ENCODE measurements at places on chromosomes 11 and 22.

DNA sequence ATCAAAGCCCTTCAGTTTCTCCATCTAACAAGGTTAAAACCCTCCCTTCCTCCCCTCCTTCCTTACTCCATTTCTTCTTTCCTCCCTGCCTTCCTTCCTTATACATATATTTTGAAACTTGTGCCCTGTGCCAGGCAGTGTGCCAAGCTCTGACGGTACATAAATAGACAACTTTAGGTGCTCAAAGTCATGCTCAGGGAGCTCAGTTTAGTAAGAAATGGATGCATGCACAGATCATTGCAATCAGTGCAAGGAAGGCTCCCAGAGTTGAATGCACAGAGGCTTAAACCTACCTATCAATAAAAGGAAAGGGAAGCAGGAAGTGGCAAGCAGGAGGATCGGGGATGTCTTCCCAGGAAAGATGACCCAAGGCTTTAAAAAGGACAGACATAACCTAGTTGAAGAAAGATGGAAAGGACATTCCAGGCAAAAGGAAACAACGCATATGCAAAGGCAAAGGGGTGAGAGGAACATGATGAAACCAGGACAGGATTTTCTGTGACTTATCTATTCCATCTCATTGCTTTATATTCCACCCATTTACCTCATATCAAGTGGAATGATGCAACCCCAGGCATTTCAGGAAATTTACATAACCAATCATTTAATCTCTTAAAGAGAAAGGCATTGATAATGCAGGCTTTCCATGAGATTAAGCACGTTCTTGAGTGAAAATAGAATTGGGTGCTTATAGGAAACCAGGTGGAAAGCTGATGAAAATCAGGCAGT, 13.2 kb downstream of the FZD4 start:
- DNase-seq: no peak

DNA sequence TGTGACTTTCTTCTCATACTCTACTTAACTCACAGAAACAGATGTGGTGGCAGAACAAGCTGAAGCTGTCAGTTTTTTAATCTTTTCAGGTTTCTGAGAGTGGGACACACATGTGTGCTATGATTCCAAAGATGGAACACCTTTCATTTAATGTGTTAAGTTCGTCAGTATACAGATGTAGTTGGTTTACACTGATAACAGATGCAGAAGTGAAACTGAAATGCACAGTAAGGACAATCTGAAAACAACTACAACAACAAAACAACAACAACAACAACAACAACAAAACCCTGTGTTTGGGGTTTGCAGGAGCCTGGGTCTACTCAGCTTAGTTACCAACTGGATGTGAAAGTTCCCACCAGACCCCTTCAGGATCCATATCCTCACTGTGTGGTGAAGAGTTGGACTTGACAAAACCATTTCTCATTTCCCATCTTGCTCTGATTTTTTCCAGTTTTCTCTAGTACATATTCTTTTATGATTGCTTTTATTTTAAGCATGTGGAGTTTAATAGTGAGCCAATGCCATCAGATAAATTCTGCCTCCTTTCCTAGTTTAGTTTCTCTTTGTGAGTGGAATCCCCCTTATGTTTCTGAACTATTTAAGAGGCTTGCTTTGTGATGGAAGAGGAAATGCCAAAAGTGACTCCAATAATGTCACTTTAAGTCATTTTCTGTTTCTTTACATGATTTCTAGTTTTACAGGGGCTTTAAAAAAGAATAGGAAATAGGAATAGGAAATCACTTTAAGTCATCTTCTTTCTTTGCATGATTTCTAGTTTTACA, 47.8 kb downstream of the ARHGAP42 start:
- no peak for DNase-seq

DNA sequence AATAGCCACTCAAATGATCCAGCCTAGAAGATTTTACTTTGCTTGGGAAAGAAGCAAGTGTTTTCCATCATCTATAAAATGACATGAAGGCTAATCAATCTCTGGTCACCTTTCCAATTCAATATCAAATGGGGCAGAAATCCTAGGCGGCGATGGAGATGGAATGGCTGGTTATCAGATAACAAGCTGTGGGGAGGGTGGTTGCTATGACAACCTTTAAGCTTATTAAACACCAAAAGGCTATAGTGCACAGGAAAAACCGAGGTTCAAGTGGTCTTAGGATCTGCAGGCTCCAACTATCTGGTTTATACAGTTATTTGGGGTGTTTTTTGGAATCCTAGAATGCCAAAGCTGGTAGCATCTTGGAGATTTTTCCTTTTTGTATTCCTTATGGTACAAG, 13.9 kb upstream of the BSX start:
- DNase-seq: no peak

DNA sequence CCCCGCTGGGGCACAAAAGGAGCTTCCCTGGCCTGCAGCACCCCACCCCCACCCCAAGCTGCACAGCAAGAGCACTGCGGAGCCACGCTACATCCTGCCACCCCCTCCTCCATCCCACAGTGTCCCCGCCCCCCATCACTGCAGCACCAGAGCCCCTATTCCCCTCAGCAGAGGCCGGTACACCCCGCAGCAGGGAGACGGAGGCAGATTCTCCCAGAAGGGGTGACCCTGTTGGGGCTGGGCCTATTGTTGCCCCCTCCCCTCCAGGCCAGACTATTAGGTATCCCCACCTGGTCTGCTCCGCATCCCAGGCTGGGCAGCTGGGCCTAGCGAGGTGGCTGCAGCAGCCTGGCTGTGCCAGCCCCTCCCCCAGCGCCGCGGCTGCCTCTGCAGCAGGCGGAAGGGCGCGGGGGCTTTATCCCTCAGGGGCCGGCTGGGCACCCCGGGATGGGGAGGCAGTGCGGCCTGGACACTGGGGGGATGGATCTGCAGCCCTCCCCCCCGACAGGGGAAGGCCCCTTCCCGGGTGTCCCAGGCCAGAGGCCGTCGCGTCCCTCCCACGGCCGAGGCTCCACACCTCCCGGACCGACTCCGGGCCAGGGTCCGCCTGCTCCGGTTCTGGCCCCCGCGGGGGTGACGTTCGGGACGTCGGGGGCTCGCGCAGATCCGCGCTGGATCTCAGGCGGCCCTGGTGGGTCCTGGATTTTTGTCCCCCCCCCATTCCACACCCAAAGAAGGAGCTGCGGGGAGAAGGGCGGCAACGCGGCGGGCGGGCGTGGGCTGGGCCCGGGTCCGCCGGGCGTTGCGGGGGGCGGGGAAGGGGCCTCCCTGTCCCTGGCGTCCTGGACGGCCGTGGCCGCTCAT, 943 bp downstream of the DUSP8 start:
- peak; percentile 66 for DNase-seq

DNA sequence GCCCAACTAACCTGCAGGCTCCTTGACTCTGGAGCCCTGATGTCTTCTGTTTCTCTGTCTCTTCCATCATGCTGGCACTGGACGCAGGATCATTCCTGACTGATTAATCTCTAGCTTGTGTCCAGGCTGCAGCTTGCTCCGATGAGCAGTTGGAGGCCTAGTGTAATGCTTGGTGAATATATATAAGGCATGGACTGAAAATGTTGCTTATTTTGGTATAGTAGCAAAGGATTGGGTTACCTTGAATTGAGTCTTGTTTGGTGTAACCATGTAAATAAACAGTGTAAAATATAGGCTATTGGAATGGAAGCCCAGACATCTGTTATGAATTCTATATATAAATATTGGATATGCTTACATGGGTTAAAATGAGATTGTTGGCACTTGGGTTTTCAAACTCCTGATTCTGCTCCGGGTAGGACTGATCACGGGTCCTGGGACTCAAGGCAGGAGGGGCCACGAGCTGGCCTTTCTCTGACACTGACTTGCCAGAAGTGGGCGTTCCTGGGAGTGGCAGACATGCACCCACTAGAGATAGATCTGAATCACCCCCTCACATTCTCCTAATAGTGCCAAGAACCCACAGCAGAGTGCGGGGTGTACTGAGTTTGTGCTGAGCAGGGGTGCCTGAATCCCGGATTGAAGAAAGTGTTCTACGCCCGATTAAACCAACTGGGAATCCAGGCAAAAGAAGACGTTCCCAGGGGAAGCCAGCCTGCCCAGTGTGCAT, 25.8 kb downstream of the LRP5 start:
- DNase-seq: no peak

All from CD4-positive, alpha-beta T cell treated with Interleukin-17A for 4 hours (primary cell).